ENCODE measurements at places on chromosomes 5 and 9. TPM values are rescaled to one million over a fixed set of nuclear protein-coding genes. Genes with fewer than 3 reads are reported as not detected.

Gene SPATA31E1
- not detected for total RNA-seq

Gene PCDHB12
- total RNA-seq, result 5.6 TPM

Gene SPATA31A3
- total RNA-seq, result not detected

Gene CCNJL
- total RNA-seq, result 6.6 TPM

Gene PRRT1B
- not detected for total RNA-seq

Gene SLC1A1
- 2.5 TPM for total RNA-seq

Data from H4 (cell line).